NCI-H146 (cell line): ENCODE measurements at places on chromosomes 6 and 20.

- DNase-seq: no peak
Measured at GRCh38 chr6:36978421-36979346, 7.3 kb downstream of the MTCH1 start.

- DNase-seq: peak; percentile 89
Measured at GRCh38 chr6:137001299-137001976, 43.3 kb downstream of the IL20RA start.

- peak; percentile 85 for DNase-seq
Measured at GRCh38 chr6:144895313-144896278, 610.5 kb downstream of the UTRN start.

- DNase-seq: no peak
Measured at GRCh38 chr20:1979106-1979778, 14.6 kb downstream of the PDYN start.

- DNase-seq: no peak
Measured at GRCh38 chr6:32522302-32523047, 7.6 kb downstream of the HLA-DRB5 start.

DNA sequence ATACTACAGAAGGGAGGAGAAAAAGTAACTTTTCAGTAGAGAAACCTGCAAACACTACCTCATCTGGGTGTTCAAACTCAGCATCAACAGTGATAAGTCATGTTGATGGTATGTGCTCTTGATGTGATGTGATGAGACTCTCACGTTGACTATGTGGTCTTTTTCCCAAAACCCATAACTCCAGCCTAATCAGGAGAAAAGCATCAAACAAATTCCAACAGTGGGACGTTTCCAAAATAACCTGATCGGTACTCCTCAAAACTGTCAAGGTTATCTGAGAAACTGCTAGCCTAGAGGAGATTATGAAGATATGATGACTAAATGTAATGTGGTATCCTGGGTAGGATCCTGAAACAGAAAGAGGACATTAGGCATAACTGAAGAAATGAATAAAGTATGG, 41.9 kb upstream of the TAB2 start:
- no peak for DNase-seq

- DNase-seq: no peak
Measured at GRCh38 chr6:153405931-153406330, 274.8 kb upstream of the RGS17 start.
